ENCODE measurements at places on chromosomes 7 and 10.
A peak's percentile ranks its signal among the peaks of the same experiment; 100 is the strongest.

GRCh38 chr7:103031781-103032180 lies 42.8 kb downstream of the FBXL13 start:
- DNase-seq = no peak

DNA sequence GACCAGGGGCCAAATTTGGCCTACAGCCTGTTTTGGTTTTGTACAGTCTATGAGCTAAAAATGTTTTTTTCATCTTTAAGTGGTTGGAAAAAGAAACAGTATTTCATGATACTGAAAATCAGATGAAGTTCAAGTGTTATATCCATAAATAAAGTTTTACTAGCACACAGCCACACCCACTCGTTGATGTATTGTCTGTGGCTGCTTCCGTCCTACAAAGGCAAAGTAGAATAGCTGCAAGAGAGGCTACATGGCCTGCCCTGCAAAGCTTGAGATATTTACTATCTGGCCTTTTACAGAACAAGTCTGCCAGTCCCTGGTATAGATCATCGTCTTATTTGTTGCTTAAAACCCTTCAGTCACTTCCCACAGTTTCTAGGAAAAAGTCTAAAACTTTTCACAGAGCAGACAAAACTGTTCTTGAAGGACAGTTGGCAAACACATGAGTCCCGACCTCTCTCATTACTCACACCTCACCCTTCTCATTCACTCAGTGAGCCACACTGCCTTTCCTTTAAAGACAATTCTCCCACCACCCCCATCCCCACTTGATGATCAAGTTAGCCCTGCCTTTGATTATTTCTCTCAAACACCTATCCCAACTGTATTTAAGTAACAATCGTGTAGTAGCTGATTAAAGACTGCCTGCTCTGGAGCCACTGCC lies 9.9 kb downstream of the RHEB start:
- no peak for DNase-seq

DNA sequence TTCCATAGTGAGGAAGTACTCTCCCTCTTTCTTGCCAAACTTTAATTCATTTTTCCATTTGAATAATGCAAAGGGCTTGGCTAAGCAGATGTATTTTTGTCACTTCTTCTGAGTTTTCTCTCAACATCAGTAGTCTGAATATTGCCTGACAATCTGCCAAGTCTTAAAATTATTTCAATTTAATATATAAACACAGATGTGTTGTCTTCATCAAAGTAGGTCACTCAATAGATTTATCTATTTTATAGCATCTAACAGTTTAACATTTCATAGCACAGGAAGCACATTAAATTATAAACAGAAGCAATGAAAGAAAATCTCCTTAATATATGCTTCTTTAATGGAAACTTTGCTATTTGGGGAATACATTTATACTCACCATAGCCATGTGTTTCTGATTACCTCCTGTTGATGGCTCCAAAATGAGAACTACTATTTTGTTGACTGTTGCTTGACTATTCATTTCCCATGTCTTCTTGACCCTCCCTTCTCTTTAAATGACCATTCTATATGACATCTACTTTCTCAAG lies 4.5 kb downstream of the CPED1 start:
- DNase-seq = no peak

GRCh38 chr7:112635742-112636141 lies 154.5 kb downstream of the TMEM168 start:
- no peak for DNase-seq

GRCh38 chr7:46454816-46455215 lies 533.7 kb upstream of the IGFBP3 start:
- no peak for DNase-seq

GRCh38 chr10:4028027-4028471 lies 243.0 kb upstream of the KLF6 start:
- no peak for DNase-seq

- no peak for DNase-seq
These were observed 73.0 kb downstream of the TFPI2 start for GRCh38 chr7:93817526-93817925.

DNA sequence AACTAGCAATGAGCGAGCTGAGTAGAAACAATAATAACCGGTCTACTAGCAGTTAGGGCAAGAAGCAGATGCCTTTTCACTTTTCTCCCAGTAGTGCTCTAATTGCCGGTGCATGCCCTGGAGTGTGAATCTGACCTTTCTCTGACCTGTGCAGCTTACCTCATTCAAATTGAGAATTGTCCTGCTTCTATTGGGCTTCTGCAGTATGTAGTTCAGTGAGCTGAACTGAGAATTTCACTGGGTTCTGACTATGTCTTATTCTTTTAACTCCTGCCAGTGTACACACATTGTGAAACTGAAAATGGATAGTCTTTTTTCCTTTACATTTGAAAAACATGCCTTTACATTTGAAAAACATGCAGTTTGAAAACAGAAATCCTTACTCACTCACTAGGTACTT lies 157.9 kb upstream of the GRM3 start:
- DNase-seq = no peak

GRCh38 chr10:24496906-24497305 lies 226.8 kb downstream of the ARHGAP21 start:
- DNase-seq = no peak

- DNase-seq = no peak
These were observed 576.9 kb downstream of the GLRX3 start for GRCh38 chr10:130713135-130713534.

DNA sequence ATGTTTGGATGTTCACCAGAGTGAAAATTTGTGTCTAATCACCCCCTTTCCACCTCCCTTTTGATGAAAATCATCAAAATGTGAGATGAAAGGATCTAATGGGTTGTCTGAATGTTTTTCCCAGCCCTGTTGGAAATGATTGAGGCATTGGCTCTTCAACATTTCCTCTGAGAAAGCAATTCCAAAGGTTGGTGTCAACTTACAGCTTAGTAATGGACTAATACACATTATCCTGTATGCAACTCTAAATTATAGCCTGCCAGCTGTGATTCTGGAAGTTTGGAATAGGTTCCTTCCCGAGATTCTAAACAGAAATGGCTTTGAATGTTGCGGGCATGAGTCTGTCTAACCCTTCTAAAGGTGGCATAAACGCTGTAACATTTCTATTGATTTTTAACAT lies 152.9 kb downstream of the DYNC1I1 start:
- DNase-seq = no peak

- no peak for DNase-seq
These were observed 2.8 kb upstream of the ERCC6 start for GRCh38 chr10:49541762-49542161.

DNA sequence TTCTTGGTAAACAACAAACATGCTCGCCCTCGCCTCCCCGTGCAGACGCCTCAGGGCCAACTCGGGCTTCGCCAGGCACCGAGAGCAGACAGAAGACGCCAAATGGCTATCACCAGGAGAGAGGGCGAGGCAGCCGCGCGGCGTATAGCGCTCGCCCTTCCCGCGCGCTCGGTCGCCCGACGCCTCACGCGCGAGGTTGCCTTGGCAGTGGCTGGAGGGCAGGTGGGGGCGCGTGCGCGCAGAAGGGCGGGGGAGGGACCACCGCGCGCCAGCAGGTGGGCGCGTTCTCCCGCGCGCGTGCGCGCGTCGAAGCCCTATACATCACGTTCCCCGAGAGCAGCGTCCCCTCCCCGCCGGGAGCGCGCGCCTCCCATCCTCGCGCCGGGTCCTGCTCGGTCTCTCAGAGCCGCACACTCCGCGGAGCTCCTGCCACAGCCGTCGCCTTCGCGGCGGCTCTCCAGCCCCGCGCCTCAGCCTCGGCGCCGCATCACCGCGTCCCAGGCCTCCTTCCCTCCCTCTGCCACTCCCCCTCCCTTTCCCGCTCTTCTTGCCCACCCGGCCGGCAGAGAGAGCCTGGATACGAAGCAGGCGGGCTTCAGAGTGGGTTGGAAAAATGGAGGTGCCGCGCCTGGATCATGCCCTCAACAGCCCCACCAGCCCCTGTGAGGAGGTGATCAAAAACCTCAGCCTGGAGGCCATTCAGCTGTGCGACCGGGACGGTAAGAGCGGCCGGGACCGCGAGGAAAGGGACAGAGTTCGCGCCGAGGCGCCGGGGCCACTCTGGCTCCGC lies at the start of gene PHYHIPL:
Gene PHYHIPL, plus strand, starts transcription at position 403 of the 790 bp plus-strand sequence. Its CDS starts 211 bp downstream, at position 614.
- DNase-seq = peak; percentile 6

GRCh38 chr7:138603549-138604318 lies 97.4 kb downstream of the SVOPL start:
- DNase-seq = no peak

- DNase-seq = no peak
These were observed 19.0 kb upstream of the COL1A2 start for GRCh38 chr7:94375691-94376090.

DNA sequence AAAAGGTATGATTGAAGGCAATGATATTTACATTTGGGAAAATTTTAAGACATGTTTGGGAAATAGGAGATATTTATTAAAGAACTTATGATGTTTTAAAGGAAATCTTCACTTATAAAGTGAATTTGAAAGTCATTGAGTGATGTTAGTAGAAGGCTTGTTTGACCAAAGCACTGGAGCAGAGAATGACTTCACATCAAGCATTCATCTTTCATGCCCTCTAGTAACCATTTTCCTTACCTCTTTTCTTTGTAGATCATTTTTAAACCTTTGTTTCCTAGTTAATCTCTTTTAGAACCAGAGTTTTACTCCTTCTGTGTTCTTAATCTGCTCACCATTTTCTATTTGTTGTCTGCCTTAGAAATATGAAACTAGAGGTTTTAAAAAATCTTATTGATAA lies 111.3 kb upstream of the FOXP2 start:
- no peak for DNase-seq

- DNase-seq = no peak
These were observed 64.1 kb downstream of the ZMIZ1 start for GRCh38 chr10:79132681-79133381.

DNA sequence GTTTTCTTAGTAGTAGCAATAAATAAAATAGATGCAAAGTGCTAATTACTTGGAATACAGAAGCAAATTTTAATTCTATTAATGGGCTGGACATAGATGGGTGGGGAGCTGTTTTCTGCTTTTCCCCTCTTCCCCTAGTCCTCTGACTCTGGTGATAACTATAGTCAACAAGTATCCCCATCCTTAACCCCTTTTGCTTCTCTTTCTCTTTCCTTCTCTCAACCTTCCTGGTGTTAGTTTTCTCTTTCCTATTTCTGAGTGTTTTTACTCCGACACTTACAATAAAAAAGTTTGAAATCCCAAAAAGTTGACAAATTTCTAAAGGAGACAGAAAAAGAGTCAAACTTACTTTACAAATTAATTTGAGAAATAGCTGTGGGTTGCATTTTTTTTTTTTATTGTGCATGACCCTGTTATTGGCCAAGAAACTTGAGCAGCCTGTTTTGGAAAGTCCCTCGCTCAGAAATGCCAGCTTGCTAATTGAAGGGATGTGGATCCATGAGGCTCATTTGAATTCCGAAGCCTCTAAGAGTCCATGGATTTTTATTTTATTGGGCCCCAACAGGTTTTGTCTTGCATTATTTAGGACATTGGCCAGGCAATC lies 2.4 kb downstream of the FAS start:
- no peak for DNase-seq

DNA sequence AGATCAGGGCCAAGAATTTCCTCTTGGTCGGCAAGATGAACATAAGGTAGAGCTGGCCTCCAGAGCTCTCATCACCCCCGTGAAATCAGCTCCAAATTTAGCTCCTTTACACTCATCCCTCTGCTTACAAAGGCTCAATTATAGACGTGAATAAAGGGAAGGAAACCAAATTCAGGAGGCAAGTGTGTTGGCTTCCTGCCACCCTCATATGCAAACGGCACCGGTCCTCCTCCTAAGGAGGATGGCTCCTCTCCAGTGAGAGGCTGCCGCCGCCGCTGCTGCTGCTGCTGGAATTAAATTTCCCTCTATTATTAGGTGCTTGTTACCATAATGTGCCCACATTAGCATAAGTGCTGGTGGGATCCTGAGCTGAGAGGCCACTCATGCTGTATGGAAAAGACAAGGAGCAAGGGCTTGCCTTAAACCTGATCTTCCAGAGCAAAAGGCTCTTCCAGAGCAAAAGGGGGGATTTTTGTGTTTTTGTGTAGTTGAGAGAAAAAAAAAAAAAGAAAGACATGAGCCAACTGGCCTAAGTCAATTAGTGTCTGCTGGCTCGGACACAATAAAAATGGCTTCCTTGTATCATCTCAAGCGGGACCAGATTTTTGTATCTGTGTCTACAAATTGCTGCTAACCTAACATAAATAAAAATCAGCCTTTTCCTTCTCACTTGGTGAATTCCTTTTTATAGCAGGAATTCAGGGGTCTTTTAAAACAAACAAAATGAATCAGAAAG lies 68.4 kb downstream of the CDHR3 start:
- DNase-seq = peak; percentile 38

Data from NT2/D1 (cell line).